Esophagus squamous epithelium (tissue), 5 donors: ENCODE measurements at places on chromosomes 11 and 22.

DNA sequence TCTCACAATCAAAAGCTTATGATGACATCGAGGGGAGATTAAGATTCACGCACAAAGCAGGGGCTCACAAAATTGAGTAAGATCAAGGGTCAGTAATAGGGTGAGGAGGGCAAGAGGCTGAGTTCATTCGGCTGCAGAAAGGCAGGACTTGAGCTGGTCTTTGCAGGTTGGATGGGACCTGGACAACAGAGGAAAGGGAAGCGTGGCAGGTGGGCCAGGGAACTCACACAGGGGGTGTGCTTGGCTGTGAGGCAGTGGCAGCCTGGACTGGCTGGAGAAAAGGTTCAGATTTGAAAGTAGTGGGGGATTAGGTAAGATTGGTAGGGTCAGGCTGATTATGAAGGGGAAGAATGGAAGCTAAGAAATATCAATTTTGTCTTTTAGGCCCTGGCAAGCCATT lies 161.6 kb downstream of the PKNOX2 start:
- no peak for DNase-seq

- no peak for DNase-seq
Measured at GRCh38 chr11:61713906-61714305, 33.7 kb downstream of the DAGLA start.

GRCh38 chr22:26259510-26259909 lies 90.2 kb downstream of the SEZ6L start:
- DNase-seq, result no peak

DNA sequence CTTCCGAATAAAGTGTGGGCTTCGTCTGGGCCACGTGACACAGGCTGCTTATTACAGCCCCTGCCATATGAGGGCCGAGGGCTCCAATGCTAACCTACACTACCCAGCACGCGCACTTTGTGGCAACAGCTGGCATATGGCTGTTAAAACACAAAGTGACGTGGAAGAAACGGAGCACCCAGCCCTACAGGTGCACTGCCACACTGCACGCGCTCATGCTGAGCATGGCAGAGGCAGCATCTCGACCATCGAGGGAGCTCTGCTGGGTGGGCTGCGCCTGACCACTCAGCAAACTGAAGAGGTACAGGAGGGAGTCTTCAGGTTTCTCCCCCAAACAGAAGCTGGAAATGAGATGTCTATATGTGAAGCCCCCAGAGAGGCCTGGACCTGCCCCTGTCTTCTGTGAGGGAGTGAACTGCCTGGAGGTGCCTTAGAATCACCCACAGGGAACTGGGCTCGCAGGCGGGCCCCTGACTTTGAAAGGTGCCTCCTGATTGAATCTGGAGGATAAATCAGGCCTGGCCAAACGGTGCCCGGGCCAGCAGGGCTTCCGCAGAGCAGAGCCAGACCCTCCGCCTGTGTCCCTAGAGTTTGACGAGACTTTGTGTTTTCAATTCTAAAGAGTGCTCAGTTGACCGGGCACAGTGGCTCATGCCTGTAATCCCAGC lies 18.3 kb downstream of the TSSC4 start:
- no peak for DNase-seq

DNA sequence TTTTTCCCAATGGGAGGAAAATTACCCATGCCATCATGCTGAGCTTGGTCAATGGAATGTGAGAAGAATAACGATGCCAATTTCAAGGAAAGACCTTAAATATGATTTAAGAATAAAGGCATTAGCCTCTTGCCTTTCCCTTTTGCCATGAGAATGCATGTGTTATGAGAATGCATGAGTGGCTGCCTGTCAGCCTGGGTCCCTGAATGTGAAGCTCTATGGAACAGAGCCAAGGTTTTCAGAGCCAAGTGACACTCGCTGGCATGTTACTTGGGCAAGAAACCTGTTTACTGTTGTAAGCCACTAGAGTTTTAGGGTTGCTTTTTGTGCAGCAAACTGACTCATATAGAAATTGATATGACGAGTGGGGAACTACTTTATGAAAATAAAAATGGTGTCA lies 75.7 kb downstream of the JRKL start:
- DNase-seq, result no peak

DNA sequence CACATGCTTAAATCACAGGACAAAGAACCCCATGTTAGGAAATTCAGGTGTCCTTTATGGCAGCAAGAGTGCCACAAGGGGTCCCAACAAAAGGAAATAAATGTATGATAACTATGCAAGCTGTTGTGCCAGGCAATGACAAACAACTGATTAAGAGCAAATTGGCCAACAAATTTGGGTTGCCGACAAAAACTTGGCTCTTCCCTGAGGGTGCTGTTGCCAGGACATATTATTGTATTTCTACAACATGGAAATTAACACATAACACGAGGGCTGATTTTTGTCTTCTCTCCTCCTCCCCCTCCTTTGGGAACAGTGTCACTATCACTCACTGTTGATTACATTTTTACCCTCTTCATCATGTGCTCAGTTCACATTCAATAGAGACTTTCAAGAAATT lies 56.0 kb downstream of the LRRC4C start:
- no peak for DNase-seq

GRCh38 chr22:28773461-28773867 lies 969 bp downstream of the CCDC117 start:
- DNase-seq, result no peak

DNA sequence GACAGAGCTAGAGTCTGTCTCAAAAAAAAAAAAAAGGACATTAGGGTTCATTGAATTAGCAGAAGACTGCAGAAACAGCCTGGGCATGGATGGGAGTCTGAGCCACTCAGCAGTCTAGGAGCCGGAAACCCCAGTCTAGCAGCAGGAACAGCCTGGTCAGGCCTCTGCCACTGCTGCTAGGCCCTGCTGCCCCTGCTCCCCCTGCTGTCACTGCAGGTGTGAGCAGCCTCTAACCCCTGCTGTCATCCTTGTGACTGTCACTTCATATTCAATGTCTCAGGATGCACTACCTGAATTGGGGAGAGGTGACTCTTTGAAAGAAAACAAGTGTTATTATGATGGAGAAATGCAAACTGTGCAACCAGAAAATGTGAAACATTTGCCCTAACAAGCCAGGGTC lies 7.0 kb upstream of the DDX17 start:
- DNase-seq, result no peak

- DNase-seq, result no peak
Measured at GRCh38 chr11:43868852-43869567, 11.6 kb upstream of the ALKBH3 start.

DNA sequence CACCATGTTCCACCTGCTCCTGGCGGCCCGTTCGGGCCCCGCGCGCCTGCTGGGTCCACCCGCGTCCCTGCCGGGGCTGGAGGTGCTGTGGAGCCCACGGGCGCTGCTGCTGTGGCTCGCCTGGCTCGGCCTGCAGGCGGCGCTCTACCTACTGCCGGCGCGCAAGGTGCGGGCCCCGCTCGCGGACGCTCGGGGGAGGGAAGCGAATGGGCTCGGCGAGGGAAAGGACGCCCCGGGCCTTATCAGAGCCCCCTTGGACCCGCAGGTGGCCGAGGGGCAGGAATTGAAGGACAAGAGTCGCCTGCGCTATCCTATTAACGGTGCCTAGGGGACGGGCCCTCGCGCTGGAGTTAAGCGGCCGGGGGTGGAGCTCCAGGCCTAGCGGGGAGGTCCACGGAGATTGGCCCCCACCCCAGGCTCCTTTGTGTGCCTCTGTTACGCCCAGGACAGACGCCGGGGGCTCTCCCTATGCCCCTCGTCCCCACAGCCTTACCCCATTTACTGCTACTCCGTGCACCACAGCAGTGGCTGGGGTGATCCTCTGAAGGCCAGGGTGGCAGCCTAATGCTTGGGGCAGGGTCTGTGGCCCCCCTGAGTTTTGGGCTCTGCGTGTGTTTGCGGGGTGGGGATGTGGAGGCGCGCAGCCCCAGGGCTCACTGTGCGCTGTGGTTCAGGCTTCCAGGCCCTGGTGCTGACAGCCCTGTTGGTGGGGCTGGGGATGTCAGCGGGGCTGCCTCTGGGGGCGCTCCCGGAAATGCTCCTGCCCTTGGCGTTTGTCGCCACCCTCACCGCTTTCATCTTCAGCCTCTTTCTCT lies 1.1 kb downstream of the TM7SF2 start:
- DNase-seq, result no peak

DNA sequence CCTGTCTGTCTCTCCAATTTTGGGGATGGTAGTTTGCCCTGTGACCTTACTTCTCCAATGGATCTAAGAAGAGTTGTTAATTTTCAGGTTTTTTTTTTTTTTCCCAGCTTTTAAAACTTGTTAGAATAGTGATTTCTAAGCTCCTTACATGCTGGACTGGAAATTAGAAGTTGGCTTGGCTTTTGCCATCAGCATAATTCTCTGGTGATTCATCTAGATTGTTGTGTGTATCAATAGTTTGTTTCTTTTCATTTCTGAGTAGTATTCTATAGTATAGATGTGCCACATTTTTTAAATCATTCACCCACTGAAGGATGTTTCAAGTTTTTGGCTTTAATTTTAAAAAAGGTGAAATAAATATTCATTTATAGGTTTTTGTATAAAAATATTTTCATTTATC lies 51.4 kb downstream of the ADAMTS15 start:
- DNase-seq, result no peak

DNA sequence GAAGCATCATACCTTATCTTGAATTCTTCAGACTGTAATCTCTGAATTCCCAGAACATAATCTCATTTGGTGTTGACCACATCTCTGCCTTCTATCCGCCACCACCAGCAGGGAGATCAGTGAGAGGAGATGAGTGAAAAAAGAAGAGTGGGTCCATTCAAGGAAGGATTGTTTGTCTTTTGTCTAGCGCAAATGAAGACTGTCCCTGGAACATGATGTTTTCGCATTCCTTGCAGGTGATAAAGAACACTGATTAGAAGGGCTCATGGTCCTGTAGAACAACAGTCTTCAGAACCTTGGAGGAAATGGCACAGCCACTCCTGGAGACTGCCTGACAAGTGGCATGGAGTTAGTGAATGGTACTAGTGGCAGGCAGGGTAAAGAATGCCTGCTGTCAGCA lies 869.6 kb downstream of the JRKL start:
- DNase-seq, result no peak

DNA sequence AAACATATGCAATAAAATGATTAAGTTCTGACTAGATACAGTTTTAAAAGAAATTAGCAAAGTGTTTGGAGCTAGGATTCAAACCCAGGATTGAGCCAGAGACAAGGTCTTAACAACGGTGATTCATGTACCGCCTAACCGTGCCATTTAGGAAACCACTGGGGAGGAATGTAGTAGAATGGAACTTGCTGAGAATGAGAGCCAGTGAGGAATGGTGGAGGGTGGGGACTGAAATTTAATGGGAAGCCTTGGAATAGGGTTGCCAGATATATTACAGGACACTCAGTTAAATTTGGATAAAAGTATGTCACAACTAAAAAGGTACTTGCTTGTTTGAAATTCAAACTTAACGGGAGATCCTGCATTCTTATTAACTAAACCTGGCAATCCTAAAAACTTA lies 30.4 kb upstream of the TMEM86A start:
- no peak for DNase-seq

- DNase-seq, result no peak
Measured at GRCh38 chr22:30447656-30448055, 22.1 kb downstream of the MTFP1 start.

DNA sequence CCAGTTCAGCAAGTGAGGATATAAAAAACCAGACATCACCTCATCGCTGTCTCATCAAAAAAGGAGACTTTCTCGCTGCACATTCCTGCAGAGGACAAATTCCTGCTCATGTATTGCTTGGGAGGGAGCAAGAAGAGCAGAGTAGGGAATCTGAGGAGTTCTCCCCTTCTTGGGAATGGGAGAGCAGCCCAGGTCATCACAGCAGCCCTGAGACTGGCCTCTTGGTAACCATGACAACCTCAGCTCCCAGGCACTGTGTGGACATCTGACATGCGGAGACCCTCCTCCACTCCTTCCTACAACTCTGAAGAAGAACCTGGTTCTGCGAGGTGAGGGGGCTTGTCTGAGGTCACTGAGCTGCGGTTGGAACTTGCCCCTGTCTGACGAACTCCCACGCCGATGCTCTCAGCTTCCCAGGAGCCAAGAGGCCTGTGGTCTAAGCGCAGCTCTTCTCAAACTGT lies 17.9 kb downstream of the RFPL1 start:
- no peak for DNase-seq

DNA sequence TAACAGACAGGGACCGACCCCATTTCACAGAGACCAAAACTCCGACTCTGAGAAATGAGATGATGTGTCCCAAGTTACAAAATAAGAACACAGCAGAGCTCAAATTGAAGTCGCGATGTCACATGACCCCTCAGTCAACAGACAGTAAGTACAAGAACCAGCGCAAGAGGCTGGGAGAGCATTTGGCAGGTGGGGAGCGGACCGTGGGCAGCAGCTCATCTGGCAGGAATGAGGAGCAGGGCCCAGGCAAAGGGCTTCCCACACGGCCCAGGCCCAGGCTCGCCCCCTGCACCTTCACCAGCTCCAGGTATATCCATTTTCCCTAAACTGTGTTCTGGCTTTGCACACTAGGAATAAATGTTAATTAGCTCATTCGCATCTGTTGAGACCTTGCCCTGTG lies 34.3 kb downstream of the SCUBE1 start:
- DNase-seq, result no peak

DNA sequence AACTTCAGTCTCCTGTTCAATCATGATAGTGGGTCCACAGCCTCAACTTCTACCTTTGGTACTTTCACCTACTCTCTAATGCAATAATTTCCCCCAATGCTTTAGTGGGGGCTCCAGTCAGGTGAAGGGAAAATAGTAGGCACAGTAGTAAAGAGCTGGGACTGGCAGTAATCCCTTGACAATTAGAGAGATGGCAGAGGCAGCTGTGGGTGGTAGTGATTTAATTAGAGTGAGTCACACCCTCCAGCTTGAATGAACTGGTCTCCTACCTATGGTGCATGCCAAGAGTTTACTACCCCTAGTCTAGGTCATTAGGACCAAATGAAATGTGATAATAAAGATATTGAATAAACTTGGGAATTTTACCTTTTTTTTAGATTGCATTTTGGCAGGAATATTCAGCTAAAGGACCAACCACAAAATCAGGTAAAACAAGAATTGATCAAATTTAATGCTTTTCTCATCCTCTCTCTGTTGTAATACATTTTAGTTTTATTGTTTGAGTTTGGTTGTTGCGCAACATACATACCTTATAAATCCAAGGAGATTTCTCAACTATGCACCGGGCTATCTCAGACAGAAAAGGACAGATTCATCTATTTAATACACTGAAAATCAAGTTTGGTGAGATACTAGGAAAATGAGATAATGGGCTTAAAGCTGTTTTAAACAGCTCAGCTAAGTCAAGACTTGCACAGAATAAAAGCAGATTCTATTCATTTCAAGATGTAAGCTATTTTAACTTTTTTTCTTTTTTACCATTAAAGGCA lies 9.0 kb downstream of the PRRG4 start:
- no peak for DNase-seq
